Activated CD4-positive, CD25-positive, alpha-beta regulatory T cell treated with anti-CD3 and anti-CD28 coated beads, Interleukin-2, amount 50 U/mL, for 24 hours (primary cell): ENCODE measurements at places on chromosomes 6 and 20.

GRCh38 chr6:31114970-31115849 is 610 bp downstream of the PSORS1C1 start:
- no peak for ATAC-seq

DNA sequence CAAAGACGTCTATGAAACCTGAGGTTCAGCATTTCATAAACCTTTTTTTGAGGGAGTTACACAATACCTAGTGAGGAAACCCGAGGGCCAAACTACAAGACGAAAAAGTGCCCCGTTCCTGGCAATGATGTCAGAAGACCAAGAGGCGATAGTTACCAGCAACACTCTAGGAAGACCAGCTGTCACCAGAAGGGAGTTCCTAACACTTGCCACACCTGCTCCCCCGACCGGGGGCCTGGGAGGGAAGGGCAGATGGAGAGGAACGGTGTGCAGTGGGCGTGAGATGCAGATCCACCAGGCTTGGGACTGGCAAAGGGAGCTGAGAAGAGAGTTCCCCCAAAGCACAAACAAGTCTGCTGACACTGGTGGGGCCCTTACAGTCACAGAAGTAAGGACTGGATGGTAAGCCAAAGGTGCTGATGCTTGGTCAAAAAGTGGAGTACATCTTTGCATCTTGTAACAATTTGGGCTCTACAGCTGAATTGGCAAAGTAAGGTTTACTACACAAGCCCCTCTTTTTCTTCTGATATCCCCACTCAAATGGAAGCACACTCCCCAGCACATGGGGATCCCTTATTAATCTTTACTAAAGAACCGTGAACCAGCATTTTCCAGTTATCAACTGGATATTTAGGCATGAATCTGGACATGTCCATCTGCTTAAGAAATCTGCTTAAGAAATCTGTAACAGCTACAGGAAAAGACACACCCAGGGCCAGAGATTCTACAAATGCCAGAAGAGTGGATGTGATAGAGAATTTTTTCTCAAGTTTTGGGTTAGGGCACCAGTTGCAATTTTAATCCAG is 38.5 kb downstream of the PANK2 start:
- no peak for ATAC-seq

DNA sequence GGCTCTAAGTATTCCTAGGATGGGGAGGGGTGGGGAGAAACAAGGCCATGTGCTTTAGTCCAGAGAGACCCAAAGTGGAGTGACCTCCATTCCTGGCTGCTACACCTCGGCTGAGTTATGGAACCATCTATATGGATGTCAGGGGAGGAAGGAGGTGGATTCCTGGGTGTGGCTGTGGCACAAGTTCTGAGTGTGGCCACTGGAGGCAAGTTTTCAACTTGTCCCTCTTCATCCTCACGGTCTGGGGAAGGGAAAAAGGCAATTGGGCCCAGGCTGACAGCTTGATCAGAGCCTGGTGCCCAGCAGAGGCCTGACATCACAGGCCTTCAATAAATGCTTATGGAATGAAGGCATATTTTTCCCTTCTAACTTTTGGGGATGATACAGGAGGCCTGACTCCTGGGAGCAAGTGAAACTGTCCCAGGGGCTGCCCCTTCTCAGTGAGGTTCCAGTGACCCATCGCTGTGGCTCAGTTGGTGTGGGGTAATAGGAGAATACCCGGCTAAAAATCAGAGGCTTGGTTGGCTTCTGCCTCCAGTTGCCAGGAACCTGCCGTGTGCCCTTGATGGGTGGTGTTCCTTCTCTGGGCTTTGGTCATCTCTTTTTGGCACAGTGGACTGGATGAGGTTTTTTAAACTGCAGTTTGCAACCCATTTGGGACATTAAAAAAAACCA is 1.8 kb upstream of the ITPR3 start:
- no peak for ATAC-seq

GRCh38 chr6:110547266-110547964 is 71.0 kb upstream of the SLC22A16 start:
- no peak for ATAC-seq

DNA sequence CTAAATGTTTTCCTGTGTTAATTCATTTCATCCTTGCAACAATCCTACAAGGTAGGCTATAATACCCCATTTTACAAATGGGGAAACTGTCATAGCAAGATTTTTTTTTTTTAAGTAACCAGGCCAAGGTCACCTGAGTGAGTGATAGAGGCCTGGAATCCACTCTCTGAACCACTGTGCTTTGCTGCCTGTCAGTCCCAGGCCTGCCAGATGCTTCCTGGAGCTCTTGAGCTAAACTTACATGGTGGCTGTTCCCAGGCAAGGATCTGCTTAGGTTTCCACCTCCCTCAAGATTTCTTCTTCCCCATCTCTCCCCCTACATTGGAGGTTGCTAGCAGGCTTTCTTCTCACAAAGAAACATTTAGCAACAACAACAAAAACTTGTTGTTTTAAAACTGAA is 32.7 kb upstream of the RNF8 start:
- no peak for ATAC-seq

DNA sequence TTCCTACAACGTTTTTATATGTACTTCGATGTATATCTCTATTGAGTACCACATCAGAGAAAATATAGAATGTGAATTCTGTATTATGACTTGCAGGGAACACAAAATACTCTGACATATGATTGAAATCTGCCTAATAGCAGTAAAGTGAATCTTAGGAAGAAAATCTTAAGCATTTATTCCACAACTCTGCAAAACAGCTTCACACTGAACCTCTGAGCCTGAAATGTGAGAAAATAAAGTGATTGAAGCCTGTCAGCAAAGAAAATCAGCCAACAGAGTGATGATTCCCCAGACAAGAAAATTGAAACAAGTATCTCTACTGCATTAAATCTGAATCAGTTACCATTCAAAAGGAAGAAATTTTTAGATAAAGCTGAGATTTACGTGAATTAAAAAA is 499.5 kb upstream of the RNF217 start:
- ATAC-seq, result no peak

DNA sequence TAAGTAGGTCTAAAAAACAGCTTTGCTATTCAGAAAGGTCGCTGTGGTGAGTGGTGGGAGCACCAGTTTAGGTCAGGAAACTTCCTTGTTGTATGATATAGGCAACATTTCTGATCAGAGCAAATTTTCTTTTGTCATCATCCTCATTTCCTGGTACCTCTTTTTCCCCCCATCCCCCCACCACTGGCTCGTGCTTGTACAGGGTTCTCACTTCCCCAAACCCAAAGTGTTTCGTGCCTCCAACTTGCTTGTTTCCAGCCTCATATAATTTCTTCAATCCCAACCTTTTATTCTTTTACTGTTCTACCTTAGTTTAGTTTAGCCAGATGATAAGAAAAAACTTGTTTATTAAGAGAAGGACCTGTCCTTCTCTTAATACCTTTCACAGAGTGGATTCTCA is 209.4 kb upstream of the JAG1 start:
- ATAC-seq, result no peak

- ATAC-seq, result no peak
Measured at GRCh38 chr20:50636601-50637540, 54.5 kb downstream of the RIPOR3 start.

- no peak for ATAC-seq
Measured at GRCh38 chr20:48986899-48987298, 59.2 kb upstream of the CSE1L start.

DNA sequence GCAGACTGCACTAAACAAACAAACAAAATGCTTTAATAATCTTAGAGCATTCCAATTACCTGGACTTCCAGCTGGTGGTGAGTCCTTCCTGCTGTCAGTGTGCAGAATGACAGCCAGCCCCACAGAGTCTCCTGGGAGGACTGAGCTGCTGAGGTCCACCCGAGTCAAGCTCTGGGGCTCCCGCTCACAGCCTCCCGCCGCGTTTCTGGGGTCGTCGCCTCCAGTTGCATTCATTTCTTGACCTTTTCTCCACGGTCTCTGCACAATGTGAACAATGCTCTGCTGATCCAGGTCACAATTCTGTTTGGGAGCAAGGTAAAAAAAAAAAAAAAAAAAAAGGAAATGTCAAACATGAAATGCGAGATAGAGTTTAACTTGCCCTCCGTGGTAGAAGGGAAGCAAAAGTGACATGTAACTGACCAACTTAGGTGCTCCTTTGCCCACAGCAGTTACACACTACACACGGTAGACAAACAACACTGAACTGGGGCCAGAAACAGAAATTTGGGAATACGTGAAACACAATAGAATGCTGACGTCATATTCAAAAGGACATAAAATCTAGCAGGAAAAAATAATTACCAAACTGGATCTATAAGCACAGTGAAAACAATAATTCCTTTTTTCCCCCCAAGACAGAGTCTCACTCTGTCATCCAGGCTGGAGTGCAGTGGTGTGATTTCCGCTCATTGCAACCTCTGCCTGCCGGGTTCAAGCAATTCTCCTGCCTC is 464.9 kb downstream of the PRKN start:
- ATAC-seq, result no peak

DNA sequence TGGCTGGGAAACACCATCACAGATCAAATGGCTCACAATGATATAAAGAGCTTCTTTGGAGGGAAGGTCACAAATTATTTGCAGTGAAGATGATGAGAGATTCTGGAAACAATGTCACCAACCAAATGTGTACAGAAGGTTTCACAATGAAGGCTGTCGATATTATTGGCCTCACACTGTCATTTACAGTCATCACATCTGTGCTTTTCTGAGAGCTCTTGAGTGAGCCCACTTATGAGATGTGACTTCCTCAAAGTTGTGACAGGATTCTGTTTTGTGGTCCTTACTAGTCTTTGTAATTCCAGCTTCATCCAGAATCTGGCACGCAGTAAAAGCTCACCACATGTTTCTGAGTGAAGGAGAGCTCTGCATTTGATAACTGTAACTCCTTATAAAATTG is 133.6 kb downstream of the LMBRD1 start:
- ATAC-seq, result no peak

DNA sequence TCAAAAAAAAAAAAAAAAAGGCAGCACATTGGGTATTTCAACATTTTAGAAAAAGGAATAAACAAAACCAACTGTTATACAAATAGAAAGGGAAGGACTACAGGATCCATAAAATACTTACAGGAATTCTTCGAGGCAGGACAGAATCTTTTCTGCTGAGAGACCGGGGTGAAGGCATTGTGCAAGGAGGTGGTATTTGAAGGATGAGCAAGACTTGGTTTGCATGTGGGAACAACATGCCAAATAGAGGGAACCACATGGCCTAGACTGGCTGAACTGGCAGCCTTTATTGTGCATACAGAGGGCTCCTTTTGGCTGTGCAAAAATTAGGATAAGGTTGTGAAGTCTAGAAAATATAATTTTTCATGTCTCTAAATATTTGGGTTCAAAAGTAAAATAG is 62.9 kb downstream of the SCAND1 start:
- no peak for ATAC-seq

GRCh38 chr6:24864343-24864742 is 65.6 kb upstream of the ARMH2 start:
- no peak for ATAC-seq

DNA sequence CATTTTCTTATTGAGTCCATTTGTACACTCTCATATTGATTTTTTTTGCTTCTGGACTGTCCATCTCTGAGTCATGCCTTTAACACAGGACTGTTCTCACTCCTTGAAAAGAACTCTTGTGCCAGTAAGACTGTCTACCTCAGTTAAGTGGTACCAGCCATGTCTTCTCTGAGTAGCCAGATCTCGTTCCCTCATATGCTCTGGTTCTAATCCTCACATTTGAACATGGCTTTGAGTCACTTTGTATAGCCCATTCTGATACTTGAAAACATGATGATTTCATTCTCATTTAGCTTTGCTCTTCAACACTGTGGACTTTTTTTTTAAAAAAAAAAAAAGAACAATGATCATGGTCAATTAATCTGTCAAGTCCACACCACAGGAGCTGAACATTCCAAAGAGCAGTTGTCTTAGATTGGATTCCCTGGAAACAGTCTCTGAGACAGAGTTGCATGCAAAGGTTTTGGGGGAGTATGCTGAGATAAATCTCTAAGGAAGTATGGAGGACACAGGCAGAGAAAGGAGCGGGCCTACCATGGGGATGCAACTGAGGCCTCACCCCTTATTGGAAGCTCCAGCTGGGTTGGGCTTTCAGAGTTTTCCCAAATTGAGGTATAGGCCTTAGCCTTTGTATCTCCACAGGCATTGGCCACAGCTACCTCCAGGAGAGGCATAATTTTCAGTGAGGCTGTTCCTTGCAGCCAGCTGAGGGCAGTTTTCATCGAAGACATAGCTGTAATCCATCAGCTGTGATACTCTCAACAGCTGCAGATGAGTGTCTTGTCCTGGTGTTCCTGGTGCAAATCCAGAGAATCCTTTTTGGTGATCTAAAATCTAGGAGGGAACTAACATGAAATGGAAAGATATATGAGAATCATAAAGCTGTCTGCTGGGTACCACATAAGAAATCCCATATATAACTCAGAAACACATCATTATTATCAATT is 6.0 kb upstream of the PTCHD4 start:
- ATAC-seq, result no peak

- no peak for ATAC-seq
Measured at GRCh38 chr6:147666255-147666654, 157.8 kb downstream of the SAMD5 start.

DNA sequence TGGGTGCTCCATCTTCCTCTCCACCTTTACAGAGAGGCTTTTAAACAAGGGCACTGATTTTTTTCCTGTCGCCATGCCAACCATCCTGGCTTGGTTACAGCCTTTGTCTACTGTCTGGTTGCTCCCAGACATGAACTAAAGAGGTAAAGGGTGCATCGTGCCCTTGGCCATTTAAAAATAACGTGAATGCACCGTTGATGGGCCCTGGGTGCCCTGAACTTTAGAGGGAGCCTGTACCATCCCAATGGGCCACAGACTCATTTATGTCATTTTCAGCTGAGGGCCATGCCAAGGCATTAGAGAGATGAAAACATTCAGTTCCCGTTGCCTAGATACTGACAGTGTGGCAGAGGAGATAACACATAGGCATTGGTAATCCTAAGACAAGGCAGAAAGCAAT is 23.3 kb downstream of the TMC2 start:
- no peak for ATAC-seq

- ATAC-seq, result no peak
Measured at GRCh38 chr20:38406476-38406875, 28.7 kb downstream of the SNHG17 start.

GRCh38 chr20:40686434-40686882 is 2.6 kb downstream of the MAFB start:
- no peak for ATAC-seq

- ATAC-seq, result no peak
Measured at GRCh38 chr20:10005885-10006284, 28.9 kb upstream of the ANKEF1 start.

DNA sequence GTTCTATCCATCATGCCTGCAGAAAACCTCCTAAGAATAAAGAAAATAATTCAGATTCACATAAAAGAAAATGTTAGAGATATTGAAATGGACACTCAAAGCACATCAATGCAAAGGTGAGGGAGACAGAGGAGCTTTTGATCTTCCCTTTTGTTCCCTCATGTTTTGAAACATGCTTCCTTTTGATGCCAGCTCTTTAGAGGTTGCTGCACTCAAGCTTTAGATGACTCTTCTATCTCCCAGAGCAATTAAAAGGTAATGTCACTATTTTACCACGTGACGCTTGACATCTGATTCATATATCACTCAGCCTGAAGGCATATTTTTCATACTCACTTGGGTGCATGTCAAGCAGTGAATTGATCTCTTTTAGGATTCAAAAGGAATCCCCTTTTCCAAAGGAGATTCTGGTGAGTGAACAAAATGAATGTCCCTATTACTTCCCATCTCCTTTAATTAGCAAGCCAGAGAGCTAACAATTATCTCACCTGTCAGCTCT is 1026.7 kb downstream of the KIF16B start:
- no peak for ATAC-seq

GRCh38 chr20:29878281-29878741 is 1379.2 kb upstream of the DEFB115 start:
- ATAC-seq, result peak; percentile 7

- ATAC-seq, result no peak
Measured at GRCh38 chr6:9537381-9537780, 877.5 kb downstream of the TFAP2A start.

GRCh38 chr6:95978230-95978629 is 37.5 kb upstream of the FUT9 start:
- ATAC-seq, result no peak
